ENCODE measurements at places on chromosomes 3 and 15.

DNA sequence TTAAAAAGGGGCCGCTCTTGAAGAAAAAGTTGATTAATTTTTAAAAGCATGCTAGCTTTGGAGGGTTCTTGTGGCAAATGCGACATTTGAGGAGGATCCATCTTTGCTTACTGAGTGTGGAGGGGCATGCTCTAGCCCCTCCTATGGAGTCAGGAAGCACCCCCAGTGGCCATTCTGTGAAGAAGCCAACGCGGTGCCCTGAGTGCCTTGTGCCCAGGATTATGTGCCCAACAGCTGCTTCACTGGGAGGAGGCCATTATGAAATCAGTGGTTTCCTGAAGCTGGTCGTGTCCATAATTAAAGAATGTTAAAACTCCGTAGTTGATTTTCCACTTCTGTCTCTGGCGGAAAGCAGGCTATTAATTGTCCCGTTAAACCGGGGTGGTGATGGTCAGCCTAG lies 69.1 kb upstream of the TNFAIP8L3 start:
- DNase-seq, result no peak

DNA sequence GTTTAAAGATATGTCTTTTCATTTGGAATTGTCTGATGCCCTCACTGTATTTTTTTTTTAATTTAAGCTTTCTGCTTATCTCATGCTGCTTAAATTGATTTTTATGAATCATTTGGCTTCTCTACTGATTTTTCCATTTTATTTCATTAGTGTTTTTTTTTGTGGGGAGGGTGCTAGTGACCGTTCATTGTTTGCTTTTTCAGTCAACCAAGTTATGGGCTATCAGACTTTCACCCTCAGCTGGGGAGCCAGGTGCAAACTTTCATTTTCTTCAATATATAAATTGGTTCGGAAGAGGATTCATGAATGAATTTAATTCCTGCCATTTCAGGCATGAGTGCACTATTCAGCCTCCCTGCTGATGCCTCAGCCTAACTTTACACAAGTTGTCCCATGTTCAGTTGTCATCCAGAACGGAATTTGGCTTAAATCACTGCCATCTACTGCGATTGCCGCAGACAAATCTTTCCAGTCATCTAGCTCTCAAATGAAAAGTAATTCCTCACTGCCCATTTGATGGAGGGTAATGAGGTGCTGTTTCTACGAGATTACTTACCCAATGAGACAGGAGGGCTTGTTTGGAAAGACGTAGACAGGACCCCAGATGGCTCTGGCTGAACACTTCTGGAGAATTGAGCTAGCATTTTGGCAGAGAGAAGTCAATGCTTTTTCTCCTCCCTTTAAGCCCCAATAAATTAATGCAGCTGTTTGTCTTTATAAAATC lies 89.9 kb upstream of the RORA start:
- DNase-seq, result no peak

GRCh38 chr3:14300721-14301399 lies 101.5 kb upstream of the SLC6A6 start:
- DNase-seq, result no peak

DNA sequence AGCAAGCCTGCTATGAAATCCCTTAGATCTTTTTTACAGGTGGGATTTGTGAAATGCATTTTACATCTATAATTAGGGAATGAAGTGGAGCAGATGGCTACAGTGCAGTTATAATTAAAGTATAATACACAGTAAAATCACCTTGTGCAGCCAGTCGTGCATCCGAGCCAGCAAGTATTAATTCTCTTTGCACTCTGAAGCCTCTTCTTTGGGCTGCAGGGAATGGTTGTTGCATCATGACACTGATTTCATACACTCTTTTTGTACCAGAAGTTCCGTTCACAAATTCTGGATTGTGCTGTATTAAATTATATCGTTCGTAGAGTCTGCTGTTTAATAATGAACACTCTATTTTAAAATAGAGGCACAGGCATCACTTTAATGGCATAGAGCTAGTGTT lies 28.7 kb upstream of the TP63 start:
- DNase-seq, result no peak

Measured in KBM-7 (cell line).